Effector memory CD4-positive, alpha-beta T cell (primary cell): ENCODE measurements at places on chromosomes 13 and 19.

DNA sequence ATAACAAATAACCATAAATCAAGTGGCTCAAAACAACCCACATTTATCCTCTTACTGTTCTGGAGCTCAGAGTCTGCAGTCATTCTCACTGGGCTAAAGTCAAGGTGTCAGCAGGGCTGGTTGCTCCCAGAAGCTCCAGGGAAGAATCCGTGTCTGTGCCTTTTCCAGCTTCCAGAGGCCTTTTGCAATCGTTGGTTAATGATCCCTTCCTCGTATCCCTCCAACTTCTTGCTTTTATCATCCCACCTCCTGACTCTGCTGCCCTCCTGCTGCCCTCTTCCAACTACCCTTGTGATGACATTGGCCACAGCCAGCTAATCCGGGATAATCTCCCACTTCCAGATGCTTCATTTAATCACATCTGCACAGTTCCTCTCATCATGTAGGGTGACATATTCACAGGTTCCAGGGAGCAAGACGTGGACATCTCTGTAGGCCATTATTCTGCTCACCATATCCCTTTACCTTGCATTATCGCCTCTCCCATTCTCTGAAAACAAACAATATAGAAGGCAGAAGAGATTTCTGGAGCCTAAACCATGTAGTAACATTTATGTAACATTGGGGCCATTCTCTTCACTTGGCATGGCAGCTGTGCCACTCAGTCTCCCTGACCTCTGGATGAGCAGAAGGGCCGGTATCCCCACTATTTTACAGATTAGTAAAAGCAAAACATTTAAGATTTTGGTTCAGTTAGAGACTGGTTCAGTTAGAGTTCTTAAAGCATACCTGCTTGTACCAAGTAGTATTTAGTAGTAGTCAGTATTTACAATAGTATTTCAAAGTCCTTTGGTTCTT, 53.5 kb downstream of the RFC3 start:
- DNase-seq = no peak

GRCh38 chr19:38700350-38700901, 43.8 kb downstream of the CAPN12 start:
- DNase-seq = no peak

DNA sequence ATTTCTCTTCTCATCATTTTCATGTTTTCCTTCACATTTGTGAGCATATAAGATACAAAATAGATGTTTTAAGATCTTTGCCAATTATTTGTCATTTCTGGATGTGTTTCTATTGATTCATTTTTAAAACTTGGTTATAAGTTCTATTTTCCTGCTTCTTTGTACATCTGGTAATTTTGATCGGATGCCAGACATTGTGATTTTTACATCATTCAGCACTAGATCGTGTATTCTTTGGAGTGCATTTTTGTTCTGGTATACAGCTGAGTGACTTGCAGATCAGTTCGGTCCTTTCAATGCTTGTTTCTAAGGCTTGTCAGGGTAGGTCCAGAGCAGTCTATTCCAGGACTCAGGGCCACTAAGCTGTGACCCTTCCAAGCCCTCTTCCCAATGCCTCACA, 198.2 kb downstream of the KLF12 start:
- no peak for DNase-seq

DNA sequence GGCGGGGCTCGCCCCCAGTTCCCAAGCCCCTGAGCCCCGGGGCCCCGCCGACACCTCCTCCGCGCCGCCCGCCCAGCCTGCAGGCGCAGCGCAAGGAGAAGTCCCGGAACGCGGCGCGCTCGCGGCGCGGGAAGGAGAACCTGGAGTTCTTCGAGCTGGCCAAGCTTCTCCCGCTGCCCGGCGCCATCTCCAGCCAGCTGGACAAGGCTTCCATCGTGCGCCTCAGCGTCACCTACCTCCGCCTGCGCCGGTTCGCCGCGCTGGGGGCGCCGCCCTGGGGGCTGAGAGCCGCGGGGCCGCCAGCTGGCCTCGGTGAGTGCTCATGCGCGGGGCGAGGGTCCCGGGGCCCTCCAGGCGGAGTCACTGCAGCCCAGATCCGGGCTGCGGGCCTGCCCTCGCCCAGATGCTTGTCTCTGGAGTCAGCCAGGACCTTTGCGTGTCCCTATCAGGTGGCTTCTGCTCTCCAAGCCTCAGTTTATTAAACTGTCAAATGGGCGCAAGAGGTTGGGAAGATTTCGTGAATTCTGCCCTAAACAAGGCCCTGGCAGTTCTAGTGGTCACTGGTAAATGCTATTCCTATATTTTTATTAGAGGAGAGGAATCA, 2.0 kb downstream of the NPAS1 start:
- no peak for DNase-seq

DNA sequence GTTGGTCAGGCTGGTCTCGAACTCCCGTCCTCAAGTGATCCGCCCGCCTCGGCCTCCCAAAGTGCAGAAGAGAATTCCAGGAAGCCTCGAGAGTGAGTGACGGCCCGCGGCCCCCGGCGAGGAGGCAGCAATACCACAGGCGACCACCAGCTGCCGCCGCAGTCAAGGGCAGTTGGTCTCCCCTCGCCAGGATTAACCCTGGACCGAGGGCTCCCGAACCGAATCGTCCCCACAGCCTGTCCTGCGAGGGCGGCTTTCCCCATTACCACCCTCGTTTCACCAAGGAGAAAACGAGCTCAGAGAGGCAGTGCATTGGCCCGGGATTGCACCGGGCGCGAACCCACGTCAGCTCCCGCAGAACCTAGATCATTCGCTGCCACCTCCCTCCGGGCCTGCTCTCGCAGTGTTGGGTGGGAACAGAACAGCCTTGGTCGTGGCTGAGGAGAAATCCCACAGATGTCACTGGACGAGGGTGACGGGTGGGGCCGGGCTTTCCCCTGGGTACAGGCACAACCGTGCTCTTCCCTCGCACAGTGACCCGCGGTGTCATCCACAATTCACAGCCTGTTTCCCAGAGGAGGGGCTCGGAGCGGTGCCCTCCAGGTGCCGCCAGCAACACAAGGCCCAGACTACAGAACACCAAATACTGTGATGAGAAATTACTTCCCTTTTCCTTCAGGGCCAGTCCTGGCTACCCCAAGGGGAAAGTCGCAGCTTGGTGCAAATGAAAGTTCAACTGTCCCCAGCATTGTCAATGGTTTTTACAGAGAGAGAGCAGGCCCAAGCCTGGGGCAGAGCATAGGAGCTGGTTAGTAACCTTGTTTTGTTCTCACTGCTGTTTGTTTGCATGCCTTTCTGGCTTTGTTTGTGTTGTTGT, 24.8 kb downstream of the C2CD4C start:
- no peak for DNase-seq

- DNase-seq = no peak
These were observed 23.0 kb upstream of the CEACAM4 start for GRCh38 chr19:41649827-41650226.

- DNase-seq = no peak
These were observed 536 bp upstream of the AKAP8 start for GRCh38 chr19:15379999-15380647.
